ENCODE measurements at places on chromosomes 1 and 21.

- no peak for DNase-seq
Measured at GRCh38 chr21:36696390-36697059, 2.4 kb upstream of the SIM2 start.

GRCh38 chr1:224458996-224459395 lies 24.4 kb upstream of the WDR26 start:
- DNase-seq, result no peak

GRCh38 chr1:175400766-175401165 lies 208.2 kb upstream of the KIAA0040 start:
- no peak for DNase-seq

DNA sequence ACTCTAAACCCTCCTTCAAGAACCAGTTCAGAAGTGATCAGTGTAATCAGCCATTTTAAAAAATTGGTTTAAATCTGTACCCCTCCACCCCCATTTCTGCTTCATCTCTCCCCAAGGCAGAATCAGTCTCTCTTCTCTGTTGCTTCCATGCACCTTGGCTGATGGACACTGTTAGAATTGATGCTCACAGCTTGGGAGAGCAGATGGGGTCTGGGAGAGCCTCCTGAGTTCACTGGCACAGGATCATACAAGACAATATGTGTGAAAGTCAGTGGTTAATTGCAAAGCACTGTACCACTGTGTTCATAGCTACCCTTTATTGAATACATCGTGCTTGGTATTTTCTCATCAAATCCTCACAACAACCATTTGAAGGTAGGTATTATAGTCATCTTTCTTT lies 140.9 kb downstream of the ROR1 start:
- DNase-seq, result no peak

Measured in stimulated activated CD8-positive, alpha-beta memory T cell treated with anti-CD3 and anti-CD28 coated beads, Interleukin-2, amount 100 ng/mL, for 48 hours (primary cell).